ENCODE measurements at places on chromosomes 6 and 20. TPM values are rescaled to one million over a fixed set of nuclear protein-coding genes. Genes with fewer than 3 reads are reported as not detected.

DNA sequence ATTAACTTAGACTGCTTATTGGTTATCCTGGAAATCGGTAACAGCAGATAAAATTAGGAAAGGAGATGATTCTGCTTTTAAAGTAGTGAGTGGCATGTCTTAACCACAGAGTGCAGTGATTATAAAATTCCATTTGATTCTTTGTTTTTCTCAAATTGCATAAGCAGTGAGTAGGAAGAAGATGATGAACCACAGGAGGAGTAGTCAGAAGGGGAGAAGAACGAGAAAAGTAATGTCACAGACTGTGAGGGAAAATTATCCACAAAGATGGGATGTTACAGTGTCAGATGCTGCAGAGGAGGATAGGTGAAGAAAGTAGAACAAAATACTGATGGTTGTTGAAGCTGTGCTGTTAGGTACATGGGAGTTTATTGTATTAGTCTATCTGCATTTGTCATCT lies 63.0 kb downstream of the ITCH start:
- DNase-seq: no peak

UTRN gene
- 35.3 TPM for total RNA-seq

- DNase-seq: no peak
Observed at GRCh38 chr20:46751856-46752255, 42.4 kb downstream of the SLC2A10 start.

- no peak for DNase-seq
Observed at GRCh38 chr6:30836957-30837356, 47.4 kb upstream of the DDR1 start.

DNA sequence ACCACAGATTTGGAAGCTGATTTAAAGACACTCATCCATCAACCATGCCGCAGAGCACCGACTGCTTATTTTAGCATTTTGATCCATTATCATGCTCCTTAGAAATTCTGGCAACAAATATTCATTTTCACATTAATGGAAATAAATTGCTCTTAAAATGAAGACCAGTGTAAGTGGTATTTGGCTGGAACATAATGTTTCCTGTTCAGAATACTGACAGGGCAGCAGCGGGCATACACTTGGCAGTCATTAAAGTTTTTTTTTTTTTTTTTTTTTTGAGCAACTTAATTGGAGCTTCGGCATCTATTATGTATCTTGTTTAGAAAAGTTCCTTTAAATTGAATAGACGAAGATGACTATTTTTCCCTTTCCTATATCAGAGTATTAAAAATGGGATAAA lies 47.4 kb downstream of the MAP3K5 start:
- DNase-seq: no peak

PDE7B gene
- total RNA-seq: 0.31 TPM

FAXC gene
- total RNA-seq: not detected

DNA sequence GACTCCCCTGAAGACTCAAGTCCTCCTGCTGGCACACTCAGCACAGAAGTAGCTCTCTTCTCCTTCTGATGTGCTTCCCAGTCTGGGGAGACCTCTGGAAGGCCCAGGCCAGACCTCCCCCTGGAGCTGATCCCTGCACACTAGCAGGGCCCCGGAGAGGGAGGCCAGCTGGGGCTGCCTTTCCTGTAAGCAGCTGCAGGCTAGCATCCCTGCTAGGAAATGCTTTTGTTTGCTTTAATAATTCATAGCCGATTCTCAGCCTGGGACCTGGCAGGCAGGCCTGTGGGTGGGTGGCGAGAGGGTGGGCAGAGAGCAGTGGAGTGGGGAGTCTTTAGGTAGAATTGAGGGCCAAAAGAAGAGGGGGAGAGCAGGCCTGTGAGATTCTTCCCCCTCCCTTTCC lies 5.2 kb downstream of the EBF4 start:
- no peak for DNase-seq

DNA sequence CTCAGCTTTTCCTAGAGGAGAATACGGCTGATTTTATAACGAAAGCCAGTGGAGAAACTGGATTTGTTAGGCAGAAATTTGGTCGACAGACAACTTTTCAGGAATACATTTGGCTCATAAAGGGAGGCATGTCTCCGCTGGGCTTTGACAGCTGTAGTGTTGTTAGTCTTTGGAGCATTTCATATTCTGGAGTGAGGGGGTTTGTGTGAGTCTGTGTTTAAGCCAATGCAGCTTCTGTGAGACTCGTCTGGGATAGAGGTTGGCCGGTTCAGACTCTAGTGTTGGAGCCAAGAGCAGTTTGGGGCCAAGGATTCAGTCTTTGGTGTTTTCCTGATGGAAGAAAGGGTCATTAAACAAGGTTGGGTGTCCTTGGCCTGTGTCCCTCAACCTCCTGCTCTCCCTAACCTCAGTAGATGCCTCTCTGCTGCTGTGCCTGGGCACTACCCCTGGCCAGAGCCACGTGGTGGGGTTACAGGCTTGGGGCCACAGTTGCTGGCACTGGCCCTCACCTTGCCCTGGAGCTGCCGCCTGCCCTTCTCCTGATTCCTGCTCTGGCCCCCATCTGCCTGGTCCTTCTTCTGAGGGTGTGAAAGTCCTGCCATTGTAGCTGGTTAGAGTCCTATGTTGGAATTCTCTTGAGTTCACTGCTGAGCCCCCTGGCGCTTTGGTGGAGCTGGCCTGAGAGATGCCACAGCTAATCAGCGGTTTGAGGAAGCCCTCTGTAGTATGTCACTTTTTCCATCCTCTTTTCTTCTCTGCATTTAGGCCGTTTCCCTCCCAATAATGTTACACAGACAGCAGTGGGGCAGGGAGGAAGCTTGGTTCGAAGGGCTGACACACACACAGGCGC lies 6.9 kb downstream of the PTK7 start:
- no peak for DNase-seq

DNA sequence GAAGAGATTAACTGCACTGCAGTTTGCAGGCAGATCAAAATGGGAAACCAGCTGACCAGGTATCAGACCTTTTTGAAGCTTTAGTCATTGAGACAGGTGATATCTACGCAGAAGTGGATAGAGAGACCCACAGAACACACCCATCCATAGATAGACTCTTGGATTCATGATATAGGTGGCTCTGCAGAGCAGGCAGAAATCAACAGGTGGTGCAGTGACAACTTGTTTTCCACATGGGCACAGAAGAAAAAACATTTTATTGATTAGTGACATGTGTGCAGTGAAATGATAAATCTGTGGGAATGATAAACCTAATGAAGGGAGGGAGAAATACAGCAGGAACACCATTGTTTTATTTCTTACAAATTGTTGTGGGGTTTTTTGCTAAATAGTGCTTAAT lies 45.2 kb downstream of the NUDT3 start:
- no peak for DNase-seq

DNA sequence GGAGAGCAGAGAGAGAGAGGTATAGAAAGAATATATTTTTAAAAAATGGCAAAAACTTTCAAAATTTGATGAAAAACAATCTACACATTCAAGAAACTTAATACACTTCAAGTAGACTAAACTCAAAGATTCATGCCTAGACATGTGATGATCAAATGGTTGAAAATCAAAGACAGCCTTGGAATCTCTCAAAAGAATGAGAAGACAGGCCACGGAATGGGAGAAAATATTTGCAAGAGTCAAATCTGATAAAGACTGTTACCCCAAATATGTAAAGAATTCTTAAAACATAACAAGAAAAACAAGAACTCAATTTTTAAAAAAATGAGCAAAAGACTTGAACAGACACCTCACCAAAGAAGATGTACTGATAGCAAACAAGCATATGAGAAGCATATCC lies 49.7 kb downstream of the THEMIS start:
- DNase-seq: no peak

CSNK2A1 gene
- total RNA-seq: 167 TPM

MDFI gene
- total RNA-seq: not detected

LRRC73 gene
- 0.17 TPM for total RNA-seq

GRCh38 chr6:40997234-40997957 lies 41.6 kb downstream of the UNC5CL start:
- DNase-seq: no peak

DNA sequence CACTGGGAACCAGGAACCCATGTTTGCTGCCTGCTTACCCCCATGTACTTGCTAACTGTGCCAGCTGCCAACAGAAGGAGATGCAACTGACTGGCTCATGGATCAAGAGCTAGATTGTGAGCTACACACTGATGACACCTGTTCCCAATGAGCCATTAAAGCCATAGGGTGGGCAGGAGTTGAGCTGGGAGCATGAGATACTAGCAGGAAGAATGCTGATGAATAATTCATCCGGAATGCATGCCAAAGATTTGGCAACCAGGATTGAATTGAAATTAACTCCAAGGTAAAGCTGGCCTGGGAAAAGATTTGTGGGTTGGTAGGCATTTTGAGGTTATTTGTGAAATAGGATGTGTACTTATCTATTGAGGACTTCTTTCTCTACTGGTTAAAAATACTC lies 631.1 kb downstream of the KIF16B start:
- DNase-seq: no peak

DNA sequence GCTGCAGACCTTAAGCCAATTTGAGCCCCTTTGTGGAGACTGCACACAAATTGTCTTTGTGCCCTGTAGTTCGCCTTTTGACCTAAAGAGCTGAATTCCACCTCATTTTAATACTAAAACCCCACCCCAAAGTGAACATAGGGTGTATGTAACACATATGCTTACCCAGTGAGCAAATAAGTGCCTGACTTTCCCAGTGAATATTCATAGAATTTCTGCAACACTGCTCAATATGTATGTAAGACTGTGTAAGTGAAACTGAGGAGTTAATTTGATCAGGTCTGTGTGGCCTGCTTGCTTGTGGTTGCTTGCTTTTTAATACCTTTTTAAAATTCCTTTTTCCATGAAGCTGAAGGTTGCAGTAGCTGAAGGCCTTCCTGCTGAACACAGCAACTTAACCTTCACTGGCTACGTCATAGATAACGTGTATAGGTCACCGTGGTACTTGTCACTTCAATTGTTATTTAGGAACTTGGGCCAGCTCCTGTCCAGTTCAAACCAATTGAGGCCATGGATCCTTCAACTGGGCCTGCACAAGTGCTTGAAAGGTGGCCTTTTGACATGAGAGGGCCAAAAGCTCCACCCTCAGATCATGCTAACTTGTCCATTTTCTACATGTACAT lies 131.7 kb upstream of the BTBD3 start:
- DNase-seq: no peak

DNA sequence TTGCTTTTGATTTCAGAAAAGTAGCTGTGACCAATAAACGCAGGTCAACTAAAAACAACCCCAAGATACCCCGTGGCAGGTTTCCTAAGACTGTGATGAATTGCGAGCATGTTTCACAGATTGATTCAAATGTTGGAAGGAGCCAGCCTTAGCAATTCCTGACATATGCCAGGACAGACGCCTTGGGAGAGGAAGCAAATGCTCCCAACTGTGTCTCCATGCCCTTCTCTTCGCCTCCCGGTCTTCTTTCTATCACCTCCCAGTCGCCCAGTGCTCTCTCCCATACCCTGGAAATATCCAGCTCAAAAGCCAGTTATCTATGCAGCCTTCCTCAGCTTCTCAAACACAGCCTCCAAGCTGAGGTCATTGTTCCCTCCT lies 32.0 kb downstream of the KIAA0319 start:
- no peak for DNase-seq

POM121L2 gene
- not detected for total RNA-seq

CPXM1 gene
- total RNA-seq: 2.2 TPM

CASS4 gene
- total RNA-seq: 5.1 TPM

RFX6 gene
- not detected for total RNA-seq

- DNase-seq: peak; percentile 25
Observed at GRCh38 chr20:44615169-44615791, 32.9 kb downstream of the PKIG start.

- DNase-seq: no peak
Observed at GRCh38 chr6:168061269-168062210, 17.5 kb downstream of the FRMD1 start.

DNA sequence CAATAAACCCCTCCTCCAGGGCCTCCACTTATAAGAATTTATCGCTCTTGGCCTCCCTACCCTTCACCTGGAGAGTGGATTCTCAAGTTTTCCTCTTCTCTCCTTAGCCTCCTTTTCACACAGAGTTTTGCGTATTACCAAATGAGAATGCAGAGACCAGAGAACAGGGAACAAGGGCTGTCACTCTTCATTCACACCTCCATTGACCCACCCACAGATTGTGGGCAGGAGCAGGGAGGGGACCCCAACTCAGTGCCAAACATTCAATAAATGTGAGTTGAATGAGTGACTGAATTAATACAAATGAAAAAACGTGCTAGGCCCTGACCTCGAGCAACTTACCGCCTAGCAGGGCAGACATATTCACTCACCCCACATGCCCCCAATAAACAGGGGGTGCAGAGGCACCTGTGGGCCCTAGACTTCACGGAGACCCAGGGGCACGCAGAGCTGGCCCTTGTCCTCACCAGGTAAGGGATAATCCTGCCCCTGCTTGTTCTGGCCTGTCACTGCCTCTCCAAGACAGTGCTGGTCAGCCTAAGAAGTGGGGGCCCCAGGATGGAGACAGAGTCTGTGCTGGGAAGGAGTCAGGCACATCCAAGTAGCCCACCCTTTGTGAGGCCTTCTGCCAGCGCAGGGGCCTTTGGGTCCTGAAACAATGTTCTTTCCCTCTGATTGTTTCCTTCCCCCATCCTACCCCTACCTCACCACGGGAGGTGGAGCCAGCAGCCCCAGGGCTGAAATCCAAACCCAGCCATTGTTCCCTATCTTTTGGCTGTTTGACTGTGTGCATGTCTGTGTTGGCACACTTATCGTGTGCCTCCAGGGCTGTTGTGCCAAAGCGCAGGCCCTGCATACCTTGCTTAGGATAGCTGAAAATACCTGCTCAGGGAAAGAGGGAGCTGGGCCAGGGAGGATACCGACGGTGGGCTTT lies 8.4 kb upstream of the TJAP1 start:
- DNase-seq: no peak
